NCI-H345 (cell line): ENCODE measurements at places on chromosomes 12 and 14.

- DNase-seq = no peak
These were observed 24.6 kb upstream of the UBC start for GRCh38 chr12:124939079-124939420.

- no peak for DNase-seq
These were observed 25.2 kb upstream of the NRDE2 start for GRCh38 chr14:90356925-90357324.

GRCh38 chr14:76762411-76763095 is 1.3 kb downstream of the VASH1 start:
- DNase-seq = no peak

- no peak for DNase-seq
These were observed 21.0 kb downstream of the CFL2 start for GRCh38 chr14:34693228-34693939.

DNA sequence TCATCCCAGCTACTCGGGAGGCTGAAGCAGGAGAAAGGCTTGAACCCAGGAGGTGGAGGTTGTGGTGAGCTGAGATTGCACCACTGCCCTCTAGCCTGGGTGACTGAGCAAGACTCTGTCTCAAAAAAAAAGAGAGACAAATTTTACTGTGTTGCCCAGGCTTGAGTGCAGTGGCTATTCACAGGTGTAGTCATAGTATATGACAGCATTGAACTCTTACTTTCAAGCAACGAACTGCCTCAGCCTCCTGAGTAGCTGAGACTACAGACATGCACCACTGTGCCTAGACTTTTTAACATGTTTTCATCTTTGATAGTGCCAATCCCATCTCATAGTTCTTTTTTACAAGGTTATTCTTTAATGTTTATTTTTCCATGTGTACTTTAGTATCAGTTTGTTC is 13.7 kb downstream of the ARID2 start:
- DNase-seq = no peak

GRCh38 chr12:1698720-1699119 is 7.8 kb downstream of the ADIPOR2 start:
- no peak for DNase-seq

- DNase-seq = no peak
These were observed 92.8 kb downstream of the SINHCAF start for GRCh38 chr12:31233061-31233730.

- DNase-seq = no peak
These were observed 15.5 kb upstream of the TSPAN9 start for GRCh38 chr12:3061501-3062215.

DNA sequence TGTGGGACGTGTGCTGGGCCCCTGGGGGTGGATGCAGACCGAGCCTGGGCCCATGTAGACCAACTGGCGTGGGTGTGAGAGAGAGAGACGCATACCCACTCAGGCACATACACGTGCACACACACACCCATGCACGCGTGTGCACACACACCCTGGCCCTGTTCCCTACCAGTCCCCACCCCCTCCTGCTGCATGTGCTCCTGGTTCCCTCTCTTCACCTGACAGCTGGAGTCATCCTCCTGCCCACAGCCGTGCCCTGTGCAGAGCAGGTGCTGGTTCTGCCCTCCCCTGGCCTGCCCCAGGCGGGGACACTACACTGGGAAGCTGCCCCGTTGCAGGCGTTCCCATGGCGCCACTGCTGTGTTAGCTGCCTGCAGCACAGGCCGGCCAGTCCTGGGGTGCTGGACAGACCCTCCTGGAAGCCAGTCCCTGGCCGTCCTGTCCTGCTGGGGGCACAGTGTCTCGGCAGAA is 18.5 kb downstream of the PACS2 start:
- no peak for DNase-seq

- peak; percentile 3 for DNase-seq
These were observed 2.8 kb upstream of the ARID2 start for GRCh38 chr12:45726603-45727300.

DNA sequence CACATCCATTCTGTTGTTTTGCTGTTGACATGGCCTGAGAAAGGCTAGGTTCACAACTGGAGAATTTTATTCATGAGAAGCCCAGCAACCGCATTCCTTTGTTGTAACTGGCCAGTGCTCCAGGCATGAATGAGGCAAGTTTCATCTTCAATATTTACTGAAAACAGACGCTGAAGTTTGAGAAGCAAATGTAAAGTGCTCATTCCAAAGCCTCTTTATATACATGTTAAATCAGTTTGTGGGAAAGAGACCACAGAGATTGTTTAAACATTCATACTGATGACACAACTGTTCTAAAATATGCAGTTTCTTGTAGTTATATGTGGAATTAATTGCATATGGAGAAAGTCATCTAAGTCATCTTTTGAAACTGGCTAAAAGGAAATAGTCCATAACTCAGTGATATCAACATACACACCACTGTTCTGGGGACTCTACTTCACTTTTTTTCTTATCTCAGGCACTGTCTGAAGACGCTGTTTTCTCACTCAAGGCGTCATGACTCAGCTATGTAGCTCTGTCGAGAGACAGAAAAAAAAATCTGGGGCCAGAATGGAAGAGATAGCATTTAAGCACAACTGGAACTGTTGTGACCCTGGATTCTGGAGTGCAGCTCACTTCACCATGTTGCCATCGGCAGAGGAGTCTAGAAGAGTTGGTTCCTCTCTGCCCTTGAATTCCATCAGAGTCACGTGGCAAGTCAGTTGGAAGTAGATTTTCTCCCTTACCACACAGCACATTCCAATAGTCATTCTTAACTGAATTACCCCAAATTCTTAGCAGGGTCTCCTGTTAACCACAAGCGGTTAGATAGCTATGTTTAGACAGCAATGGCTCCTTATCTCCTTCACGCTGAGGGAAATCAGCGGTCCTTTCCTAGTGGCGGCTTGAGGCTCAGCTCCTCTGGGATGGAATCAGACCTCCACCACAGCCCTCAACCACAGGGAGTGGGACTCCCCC is 258.4 kb upstream of the HMGA2 start:
- no peak for DNase-seq

DNA sequence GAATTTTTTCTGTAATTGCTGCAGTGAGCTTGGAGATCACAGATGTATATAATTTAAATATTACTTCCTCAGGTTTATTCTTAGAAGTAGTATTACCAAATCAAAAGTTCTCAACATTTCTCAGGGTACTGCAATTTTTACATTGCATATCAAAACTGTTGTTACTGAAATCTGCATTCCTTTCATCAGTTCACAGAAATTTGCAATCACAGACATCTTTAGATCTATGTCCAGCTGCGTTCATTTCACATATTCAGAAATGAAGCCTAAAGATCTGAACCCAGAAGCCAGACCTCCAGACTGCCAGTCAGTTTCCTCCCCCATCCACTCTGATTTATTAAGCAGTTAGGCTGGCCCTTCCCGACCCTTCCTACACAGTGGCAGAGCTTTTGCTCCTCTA is 18.2 kb upstream of the IFT81 start:
- DNase-seq = no peak

- no peak for DNase-seq
These were observed 357.4 kb upstream of the PRICKLE1 start for GRCh38 chr12:42946871-42947381.

GRCh38 chr14:100865682-100866591 is 37.6 kb downstream of the RTL1 start:
- DNase-seq = no peak

GRCh38 chr12:86247871-86248270 is 8.3 kb downstream of the MGAT4C start:
- DNase-seq = no peak

DNA sequence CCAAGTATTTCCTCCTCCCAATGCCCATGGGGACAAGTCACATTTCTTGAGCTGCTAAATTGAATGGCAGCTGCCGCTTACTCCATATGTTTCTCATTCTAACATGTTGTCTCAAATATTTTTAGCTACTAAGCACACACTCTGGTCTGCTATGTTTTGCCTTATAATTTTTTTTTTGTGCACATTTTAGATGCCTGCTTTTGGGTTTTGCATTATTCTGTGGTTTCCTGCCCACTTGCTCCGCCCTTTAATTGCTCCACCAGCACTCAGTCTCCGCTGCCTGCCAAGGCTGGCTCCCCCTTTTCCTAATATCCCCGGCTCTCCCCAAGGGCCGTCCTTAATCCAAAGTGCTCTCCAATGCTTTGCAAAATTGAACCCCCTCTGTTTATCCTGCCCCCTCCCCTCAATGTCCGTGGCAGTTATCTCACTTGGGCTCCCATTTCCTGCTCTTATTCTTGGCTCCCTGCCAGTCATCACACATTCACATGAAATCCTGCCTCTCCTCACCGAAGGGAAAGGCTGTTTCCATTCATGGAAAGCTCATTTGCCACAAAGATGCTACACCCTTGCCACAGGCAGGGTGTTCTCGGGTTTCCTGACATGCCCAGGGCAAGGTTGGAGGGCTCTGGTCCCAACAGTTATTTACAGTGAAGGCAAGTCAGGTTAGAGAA is 79.4 kb downstream of the C12orf75 start:
- DNase-seq = peak; percentile 98

GRCh38 chr14:34629657-34630529 is at the start of gene SNX6:
Gene SNX6 (minus strand): TSS chr14:34630148. CDS start chr14:34630116, 32 bp downstream.
- peak; percentile 91 for DNase-seq

GRCh38 chr12:43078976-43079375 is 473.0 kb downstream of the ADAMTS20 start:
- DNase-seq = no peak

GRCh38 chr12:63968673-63969072 is 124.2 kb downstream of the SRGAP1 start:
- DNase-seq = no peak

DNA sequence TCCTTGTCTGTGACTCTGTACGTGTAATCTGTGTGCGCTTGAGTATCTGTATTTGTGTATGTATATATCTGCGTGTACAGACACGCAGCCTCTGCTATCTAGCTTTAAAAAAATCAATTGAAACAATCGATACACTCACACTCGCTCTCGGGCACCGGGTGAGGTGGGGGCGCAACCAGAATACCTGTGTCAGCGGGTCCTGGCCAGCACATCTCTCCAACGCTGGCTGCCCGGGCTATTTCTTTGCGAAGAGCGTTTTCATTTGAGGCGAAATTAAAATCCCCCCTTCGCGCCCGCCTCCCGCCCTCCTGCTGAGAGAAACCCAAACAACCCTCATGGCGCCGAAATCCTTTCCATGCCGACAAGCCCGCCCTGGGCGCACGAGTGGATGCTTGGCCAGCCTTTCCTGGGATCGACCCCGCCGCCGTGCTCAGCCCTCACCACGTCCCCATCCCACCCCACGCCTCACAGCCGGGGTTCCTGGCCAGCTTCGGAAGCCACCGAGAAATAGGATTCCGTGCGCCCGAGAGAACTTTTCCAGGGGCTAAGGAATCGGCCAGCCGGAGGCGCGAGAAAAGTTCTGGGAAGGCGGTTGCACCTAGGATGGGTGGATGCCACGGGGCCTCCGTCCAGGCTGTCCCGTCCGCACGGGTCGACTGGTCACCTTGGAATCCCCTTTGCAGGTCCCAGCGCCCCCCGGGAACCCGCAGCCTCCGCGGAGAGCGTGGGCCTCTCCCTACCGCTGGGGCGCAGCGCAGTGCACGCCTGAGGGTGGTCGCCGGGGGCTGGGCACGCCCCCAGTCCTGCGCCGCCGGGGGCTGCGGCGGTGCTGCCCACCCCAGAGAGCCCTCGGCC is 1.0 kb downstream of the ZDHHC22 start:
- DNase-seq = peak; percentile 33

DNA sequence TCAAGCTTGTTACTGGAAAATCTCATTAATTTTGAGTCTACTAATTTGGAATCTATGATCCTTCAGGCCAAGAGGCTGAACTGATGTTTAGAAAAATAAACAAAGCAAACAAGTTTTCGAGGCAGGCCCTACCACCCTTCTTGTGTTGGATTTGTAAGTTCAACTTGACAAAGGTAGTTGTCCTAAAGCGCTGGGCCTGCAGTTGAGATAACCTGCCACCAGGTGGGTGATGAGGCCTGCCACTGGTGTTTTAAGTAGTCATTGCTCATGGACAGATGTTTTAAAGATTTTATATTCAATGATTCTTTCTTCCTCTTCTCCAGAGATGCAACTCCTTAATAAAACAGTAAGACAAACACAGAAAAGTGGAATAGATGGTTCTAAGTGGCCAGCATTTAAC is 19.4 kb downstream of the ACVRL1 start:
- DNase-seq = peak; percentile 17

- no peak for DNase-seq
These were observed 745 bp upstream of the ADCY4 start for GRCh38 chr14:24335461-24336171.

GRCh38 chr12:81759190-81760051 is at the start of gene PPFIA2:
Gene PPFIA2 (minus strand): TSS chr12:81759350.
- peak; percentile 56 for DNase-seq

GRCh38 chr14:55607386-55607785 is 27.4 kb downstream of the KTN1 start:
- DNase-seq = no peak

- no peak for DNase-seq
These were observed 891.0 kb downstream of the AACS start for GRCh38 chr12:125956186-125956585.

- DNase-seq = peak; percentile 27
These were observed 2.4 kb upstream of the RNASE7 start for GRCh38 chr14:21039585-21040369.

DNA sequence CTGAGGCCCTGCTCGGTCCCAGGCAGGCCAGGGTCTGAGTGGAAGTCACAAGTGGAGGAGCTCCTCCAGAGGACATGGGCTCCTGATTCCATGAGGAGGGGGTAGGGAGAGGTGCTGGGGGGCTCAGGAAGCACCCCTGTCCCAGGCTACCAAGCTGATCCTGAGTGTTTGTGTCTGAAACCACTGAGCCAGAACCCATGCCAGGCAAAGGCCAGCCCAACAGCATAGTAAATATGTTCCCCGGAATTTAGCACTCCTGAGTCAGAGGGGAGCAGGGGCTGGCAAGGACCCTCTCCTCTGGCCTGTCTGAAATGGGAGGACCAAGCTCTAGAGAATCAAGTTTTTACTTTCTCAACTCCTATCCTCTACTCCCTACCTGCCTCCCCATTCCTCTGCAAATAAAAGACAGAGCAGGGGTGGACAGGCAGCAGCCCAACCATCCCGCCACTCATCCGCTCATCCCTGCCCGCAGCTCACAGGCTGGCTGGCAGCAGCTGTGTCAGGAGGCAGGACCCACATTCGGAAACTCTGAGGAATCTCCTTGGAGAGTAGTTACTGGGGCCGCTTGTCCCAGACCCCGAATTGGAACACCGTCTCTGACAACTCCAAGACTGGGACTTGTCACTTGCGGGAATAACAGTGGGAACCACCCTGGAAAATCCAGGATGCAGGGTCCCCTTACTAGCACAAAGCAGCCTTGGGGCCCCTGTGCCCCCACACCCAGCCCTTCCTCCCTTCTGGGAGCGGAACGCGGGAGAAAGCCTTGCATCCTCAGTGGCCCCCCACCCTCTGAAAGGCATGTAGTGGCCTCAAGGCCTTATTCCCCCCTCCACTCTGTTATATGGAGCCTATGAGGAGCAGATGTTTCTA is 102.5 kb downstream of the ZFP36L1 start:
- DNase-seq = no peak

GRCh38 chr12:93636708-93637107 is 40.5 kb upstream of the CRADD start:
- no peak for DNase-seq

- DNase-seq = no peak
These were observed 437.0 kb downstream of the FUT8 start for GRCh38 chr14:65849558-65849957.

GRCh38 chr14:97655169-97655948 is 858.2 kb downstream of the VRK1 start:
- DNase-seq = no peak
